ENCODE measurements at places on chromosomes 7 and 10. TPM values are rescaled to one million over a fixed set of nuclear protein-coding genes. Genes with fewer than 3 reads are reported as not detected.

Gene AFAP1L2
- not detected for total RNA-seq

Gene ENTPD1
- not detected for total RNA-seq

Gene ACTA2
- total RNA-seq = 105 TPM

Gene CHST3
- 40.6 TPM for total RNA-seq

Gene ZNF248
- total RNA-seq = 5.4 TPM

Gene RGR
- not detected for total RNA-seq

Gene ZNF239
- total RNA-seq = 4.1 TPM

Gene OR13A1
- total RNA-seq = not detected

Gene NEUROD6
- total RNA-seq = not detected

Gene ANKRD22
- 0.38 TPM for total RNA-seq

All from LHCN-M2 (cell line).